Natural killer cell treated with Interleukin-12 subunit alpha and Interleukin-12 subunit beta and Interleukin-15 and Interleukin-18, amount 100 ng/mL, for 72 hours (primary cell): ENCODE measurements at places on chromosomes 7 and 10. TPM values are rescaled to one million over a fixed set of nuclear protein-coding genes. Genes with fewer than 3 reads are reported as not detected.

DNA sequence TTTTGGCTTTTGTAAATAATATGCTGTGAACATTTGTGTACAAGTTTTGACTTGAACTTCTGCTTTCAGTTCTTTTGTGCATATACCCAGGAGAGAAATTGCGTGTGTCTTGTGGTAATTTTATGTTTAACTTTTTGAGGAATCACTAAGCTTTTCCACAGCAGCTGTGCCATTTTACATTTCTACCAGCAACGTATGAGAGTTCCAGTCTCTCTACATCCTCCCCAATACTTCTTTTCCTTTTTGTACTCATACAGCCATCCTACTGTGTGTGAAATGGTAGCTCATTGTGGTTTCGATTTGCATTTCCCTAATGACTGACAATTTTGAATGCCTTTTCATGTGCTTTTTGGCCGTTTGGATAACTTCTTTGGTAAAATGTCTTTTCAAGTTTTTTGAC is 66.3 kb upstream of the INHBA start:
- no peak for DNase-seq

IRF5 gene
- total RNA-seq: 43.4 TPM

DNA sequence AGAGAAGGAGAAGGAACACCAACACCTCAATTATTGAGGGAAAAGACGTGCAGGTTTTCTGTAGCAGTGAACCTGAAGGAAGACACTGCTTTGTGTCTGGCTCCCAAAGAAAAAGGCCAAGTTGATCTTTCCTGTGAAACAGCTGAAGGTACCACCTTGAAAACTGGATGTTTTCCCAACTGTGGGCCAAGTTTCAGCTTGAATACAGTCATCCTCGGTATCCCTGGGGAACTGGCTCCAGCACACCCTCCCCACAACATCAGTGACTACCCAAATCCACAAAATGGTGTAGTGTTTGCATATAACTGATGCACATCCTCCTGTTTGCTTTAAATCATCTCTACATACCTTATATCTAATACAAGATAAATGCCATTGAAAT is 297.0 kb upstream of the PITRM1 start:
- no peak for DNase-seq

DNA sequence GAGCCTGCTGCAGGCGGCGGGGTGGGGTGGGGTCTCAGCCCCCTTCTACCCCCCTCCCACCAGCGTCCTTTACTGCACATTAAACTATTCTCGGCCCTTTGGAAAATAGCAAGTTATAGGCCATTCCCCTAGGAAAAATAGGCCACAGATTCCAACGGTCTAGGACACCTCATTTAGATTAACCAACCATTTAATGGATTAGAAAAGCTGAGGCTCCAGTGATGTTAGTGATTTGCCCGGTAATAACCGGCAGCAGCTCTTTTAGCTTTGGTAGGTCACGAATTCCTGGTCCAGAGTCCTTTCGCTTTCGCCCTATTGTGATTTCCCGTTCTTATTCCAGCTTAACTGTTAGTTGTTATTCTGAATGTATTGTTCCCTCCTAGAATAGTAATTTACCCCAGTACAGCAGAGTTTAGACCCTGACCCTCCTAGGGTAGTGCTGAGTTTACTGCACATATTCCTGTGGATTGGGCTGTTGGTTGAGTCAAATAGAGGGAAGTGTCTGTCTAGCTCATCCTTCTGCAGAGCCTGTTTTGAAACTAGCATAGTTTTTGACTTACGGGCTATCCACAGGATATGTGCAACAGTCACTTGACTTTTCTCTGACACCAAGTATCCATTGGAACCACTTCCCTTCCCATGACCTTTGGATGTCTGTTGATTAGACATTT is 754 bp downstream of the GSTO1 start:
- DNase-seq: no peak

GRCh38 chr7:1559626-1560590 is 3.9 kb upstream of the TMEM184A start:
- DNase-seq: no peak

GNGT1 gene
- not detected for total RNA-seq

GRCh38 chr10:73647211-73647874 is 6.1 kb upstream of the MYOZ1 start:
- no peak for DNase-seq

DNA sequence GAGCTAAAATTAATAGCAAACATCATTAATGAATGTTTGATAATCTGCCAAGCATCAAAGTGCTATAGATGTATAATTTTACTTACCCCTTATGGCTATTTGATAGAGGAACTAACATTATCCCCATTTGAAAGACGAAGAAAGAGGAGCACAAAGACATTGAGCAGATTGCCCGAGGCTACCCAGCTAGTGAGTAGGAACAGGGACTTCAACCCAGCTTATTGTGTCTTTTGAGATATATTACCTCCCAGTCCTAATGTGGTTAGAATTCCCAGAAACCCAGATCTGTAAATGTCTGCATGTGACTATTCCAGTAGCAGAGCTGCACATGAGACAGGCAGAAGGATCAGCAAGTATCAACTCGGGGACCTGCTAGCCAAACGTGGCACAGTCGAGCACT is 160.1 kb upstream of the AOAH start:
- no peak for DNase-seq
